Activated CD4-positive, alpha-beta T cell treated with anti-CD3 and anti-CD28 coated beads, Interleukin-10, Interleukin-2, amounts not matched to agents 100 ng/mL and 50 ng/mL, durations not matched to agents 16 hours and 8 hours (primary cell): ENCODE measurements at places on chromosomes 7 and 10.
A peak's percentile ranks its signal among the peaks of the same experiment; 100 is the strongest.

GRCh38 chr10:13678101-13678843 lies 91.5 kb downstream of the PRPF18 start:
- no peak for DNase-seq

GRCh38 chr7:2633538-2634266 lies 1.9 kb downstream of the TTYH3 start:
- DNase-seq = peak; percentile 30

GRCh38 chr7:479115-479947 lies 40.3 kb downstream of the PDGFA start:
- no peak for DNase-seq

DNA sequence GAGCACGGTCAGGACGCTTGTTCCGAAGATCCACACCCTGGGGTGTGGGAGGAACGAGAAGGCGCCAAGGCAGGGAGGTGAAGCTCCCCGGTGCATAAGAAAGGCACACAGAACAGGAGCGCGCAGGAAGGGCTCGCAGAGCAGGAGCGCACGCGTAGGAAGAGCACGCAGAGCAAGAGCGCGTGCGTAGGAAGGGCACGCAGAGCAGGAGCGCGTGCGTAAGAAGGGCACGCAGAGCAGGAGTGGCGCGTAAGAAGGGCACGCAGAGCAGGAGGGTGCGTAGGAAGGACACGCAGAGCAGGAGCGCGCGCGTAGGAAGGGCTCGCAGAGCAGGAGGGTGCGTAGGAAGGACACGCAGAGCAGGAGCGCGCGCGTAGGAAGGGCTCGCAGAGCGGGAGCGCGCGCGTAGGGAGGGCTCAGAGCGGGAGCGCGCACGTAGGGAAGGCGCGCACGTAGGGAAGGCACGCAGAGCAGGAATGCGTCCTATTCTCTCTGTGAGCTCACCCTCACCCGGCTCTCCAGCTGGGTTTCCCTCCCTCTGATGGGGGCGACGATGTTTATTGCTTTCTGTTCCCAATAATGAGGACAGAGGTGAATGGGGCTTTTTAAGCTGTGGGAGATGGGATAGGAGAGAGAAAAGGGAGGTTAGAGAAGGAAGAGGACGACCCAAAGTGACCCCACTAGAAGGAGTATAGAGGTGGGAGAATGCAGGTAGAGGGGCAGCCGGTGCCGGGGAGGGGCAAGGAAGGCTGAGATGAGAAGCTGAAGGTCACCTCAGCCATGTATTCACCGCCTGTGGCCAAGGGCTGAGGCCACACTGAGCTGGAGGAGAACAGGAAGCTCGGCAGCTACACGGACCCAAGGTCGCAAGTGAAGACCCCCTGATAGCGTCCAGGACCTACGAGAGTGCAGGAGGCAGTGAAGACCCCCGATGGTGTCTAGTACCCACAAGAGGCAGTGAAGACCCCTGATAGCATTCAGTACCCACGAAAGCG lies 423.2 kb downstream of the PTPRN2 start:
- DNase-seq = no peak

- no peak for DNase-seq
Observed at GRCh38 chr7:28182071-28182471, 1.5 kb upstream of the JAZF1 start.

DNA sequence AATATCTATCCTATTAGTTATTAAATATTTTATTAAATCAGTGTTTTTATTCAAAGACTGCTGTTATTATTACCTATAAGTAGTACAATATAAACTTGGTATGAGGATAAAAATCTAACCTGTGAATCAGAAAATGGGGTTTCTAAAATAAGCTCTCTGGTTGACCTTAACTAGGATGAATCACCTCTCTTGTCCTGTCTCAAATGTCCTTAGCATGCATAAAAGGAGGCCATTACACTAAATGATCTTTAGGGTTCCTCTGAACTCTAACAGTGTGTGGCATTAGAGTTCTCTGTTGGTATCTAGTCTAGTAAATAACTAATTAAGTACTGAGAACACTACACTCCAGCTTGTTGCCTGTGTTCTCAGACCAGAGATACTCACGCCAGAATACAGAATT lies 143.1 kb upstream of the LRRTM3 start:
- no peak for DNase-seq

DNA sequence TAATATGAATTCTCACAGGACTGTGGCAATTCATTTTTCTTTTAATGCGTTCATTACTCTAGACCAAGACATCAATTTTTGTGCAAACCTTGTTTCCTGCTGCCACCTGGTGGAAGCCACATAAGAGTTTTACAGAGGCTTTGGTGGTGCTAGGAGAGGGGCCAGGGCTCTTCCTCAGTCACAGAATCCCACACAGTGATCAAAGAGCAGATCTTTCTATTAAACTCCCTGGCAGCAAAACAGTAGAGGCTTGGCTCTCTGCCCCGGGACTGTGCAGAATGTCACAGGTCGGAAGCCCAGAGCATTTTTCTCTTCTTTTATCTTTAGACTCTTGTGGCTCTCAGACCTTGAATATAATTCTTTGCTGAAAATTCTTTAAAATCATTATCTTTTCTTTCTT lies 506.4 kb upstream of the C7orf33 start:
- DNase-seq = peak; percentile 40

- DNase-seq = peak; percentile 36
Observed at GRCh38 chr10:105950410-105950809, 1214.1 kb downstream of the SORCS1 start.

DNA sequence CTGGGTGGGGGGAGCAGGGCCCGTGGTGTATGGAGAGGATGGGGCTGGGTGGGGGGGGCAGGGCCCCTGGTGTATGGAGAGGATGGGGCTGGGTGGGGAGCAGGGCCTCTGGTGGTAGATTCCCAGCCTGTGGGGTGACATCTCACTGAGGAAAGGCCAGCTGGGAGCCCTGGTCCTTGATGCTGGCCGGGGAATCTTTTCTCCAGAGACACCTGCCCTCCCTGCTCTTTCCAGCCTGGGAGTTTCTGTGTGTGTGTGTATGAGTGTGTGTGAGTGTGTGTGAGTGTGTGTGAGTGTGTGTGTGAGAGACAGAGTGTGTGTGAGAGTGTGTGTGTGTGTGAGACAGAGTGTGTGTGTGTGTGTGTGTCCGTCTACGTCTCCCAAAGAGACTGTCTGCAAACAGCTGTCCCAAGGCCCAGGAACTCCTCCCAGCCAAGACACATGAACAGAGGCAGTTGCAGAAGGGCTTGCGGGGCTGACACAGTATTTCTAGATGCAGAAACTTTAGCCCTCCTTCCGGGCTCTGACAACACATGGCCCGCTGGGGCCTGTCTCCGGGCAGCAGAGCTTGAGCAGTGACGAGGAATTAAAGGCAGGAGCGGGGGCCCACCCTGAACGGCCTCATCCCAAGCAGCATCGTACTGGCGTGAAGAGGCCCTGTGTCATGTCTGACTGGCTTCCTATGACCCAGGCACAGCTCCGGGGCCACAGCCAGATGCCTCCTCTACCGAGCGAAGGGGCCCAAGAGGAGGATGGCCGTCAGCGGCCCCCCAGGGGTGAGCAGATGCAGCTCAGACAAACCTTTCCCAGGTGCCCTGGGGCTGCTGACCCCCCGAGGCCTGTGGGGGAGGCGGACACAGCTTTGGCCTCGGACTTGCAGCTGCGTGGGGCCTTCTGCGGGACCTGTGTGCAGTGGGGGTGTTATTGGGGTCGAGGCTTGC lies 24.3 kb downstream of the FAM20C start:
- DNase-seq = no peak

GRCh38 chr10:61452151-61452651 lies 980 bp downstream of the TMEM26 start:
- no peak for DNase-seq

DNA sequence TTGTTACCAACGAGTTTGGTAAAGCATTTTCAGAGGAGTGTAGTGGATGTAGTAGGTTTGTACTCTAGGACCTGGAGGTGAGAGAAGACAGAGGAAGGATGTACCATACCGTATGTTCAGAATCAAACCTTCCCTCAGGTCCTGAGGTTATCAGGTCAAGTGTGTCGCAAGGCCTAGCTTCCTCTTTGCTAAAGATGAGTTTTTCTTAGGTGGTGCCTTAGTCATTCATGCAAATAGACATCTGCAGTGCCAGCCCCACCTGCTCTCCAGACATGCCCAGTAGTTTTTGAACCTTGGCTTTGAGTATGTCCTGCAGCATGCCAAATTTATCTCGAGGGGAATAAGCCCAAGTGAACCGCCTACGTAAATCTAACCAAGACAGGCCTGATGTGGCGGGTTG lies 71.3 kb downstream of the HDAC9 start:
- no peak for DNase-seq

GRCh38 chr10:5040781-5041470 lies 37.3 kb upstream of the AKR1C2 start:
- no peak for DNase-seq

DNA sequence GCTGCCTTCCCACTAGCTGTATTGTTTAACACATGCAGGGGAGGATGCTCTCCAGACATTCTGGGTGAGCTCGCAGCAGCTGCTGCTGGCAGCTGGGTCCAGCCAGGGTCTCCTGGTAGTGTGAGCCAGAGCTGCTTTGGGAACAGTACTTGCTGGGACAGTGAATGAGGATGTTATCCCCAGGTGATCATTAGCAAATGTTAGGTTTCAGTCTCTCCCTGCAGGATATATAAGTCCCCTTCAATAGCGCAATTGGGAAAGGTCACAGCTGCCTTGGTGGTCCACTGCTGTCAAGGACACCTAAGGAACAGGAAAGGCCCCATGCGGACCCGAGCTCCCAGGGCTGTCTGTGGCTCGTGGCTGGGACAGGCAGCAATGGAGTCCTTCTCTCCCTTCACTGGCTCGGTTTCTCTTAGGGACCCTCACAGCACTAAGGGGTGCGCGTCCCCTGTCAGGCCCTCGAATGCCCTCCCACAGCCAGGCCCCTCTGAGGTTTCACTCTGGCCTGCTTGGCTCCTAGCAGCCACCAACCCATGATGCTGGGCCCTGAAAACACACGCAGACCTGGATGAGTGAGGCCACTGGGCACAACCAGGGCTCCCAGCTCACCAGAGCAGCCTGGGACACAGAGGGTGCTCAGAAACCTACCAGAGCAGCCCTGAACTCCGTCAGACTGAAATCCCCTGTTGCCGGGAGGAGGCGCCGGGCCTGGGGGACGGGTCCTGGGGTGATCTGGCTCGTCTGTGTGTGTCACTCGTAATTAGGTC lies 173.0 kb upstream of the LANCL2 start:
- DNase-seq = no peak
